ENCODE measurements at places on chromosomes 12 and 14. TPM values are rescaled to one million over a fixed set of nuclear protein-coding genes. Genes with fewer than 3 reads are reported as not detected.

Gene ENDOU
- not detected for total RNA-seq

Gene EGLN3
- 3.8 TPM for total RNA-seq

GRCh38 chr12:15209782-15210181 is 11.4 kb downstream of the RERG start:
- no peak overlapping the region for H3K4me3 ChIP-seq
- no peak for DNase-seq
- peaks cover 12% of the 10 kb centered on the region for H3K27me3 ChIP-seq

GRCh38 chr14:95535226-95536021 is 574 bp downstream of the GLRX5 start:
- H3K27me3 ChIP-seq, result no peaks in the 10 kb centered on the region
- peaks cover 52% of the 10 kb centered on the region for H3K4me1 ChIP-seq
- H3K36me3 ChIP-seq, result peaks cover 31% of the 10 kb centered on the region
- peak overlapping the region; percentile 93 for H3K4me3 ChIP-seq
- H3K27ac ChIP-seq, result peak overlapping the region; percentile 87

Gene FAM186B
- 0.05 TPM for total RNA-seq
